ENCODE measurements at places on chromosomes 6 and 20.
A peak's percentile ranks its signal among the peaks of the same experiment; 100 is the strongest.

DNA sequence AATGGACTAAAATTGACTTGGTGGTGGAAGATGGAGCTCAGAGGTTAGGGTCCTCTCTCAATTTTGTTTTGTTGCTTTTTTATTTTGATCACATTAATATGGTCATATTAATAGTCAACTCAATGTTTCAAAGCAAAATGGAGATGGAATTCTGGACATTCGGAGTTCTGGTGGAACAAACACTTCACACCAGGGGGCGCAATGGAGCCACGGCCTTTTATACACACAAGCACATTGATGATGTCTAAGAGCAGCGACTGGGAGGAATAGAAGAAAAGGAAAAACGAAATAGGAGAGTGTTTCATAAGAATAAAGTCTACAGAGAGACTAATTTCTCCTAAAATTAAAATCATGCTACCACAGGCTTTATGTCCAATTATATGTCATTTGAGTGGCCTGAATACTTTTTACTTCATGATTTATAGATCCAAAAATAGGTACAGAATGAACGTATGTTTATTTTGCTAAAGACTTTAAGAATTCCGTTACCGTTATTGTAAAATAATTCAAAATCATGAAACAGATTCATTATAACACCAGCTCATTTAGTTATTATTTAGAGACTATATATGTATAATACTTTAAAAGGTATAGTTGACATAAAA is 197.6 kb upstream of the SASH1 start:
- DNase-seq, result peak; percentile 25

DNA sequence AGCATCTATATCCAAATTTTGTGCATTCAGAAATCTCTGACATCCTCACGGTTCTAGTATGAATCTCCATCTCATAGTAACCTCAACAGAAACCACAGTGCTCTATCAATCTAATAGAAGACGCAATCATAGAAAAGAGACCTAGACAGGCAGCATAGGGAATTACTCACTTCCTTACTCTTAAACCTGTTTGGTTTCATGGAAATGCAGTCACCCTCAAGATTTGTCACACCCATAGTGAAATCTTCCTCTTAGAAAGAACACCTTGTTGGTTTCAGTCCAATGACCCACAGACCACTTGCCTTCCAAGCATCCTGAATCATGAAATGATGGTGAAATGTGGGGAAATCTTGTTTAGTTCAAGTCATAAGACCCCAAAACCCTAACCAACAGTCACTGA is 166.1 kb upstream of the PRDM1 start:
- no peak for DNase-seq

GRCh38 chr6:133062077-133062476 is 179.1 kb upstream of the EYA4 start:
- no peak for DNase-seq

GRCh38 chr6:27870291-27870870 is 41.8 kb downstream of the OR2B2 start:
- DNase-seq, result no peak

DNA sequence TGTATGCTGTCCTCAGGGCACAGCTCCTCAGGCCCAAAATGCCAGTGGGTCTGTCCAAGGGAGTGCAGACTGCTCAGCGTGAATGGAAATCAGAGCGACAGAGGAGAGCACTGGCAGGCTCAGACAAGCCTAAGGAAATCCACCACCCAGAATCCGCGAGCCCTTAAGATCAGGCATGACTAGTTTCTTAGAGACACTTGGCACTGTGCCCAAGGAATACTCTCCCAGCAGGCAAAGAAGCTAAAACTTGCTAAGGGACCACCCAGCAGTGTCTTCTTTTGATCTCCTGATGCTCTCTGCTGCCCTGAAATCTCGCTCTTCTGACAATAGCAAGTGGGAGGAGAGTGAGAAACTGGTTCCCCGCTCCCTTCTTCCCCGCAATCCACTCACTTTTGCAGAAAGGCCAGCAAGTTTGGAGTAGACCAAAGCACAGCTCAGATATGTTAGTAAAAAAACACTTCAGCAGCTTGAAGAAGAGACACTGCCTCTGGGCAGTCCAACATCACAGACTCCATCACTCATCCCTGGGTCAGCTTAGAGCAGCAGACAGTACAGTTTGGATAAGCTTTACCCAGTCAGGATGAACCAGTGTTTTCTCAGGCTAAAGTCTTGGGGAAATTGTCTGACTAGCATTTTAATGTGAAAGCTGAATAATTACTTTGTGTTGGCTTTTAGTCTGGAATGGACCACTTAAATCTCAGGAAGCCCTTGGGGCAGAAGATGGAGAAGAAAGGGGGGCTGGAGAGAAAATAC is 32.4 kb downstream of the TRAF3IP2 start:
- no peak for DNase-seq

DNA sequence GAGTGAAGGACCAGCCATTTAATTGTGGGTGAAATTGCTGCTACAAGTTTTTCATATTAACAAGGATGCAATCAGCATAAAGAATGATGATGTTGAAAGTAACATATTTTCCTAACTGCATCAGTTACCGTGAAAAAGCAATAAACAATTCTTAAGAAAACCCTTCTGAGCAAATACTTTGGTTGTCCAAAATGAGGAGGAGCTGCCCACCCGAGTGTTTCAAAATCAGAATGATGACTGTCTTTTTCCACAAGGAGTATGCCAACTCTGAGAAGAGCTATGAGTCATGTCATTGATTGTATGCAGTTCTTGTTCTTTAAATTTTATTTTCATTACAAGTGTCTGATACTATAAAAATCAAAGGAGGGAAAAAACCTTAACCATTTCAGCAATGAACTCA is 470.5 kb downstream of the COL12A1 start:
- DNase-seq, result no peak

- DNase-seq, result no peak
Observed at GRCh38 chr6:3456395-3456897, 404 bp downstream of the SLC22A23 start.

DNA sequence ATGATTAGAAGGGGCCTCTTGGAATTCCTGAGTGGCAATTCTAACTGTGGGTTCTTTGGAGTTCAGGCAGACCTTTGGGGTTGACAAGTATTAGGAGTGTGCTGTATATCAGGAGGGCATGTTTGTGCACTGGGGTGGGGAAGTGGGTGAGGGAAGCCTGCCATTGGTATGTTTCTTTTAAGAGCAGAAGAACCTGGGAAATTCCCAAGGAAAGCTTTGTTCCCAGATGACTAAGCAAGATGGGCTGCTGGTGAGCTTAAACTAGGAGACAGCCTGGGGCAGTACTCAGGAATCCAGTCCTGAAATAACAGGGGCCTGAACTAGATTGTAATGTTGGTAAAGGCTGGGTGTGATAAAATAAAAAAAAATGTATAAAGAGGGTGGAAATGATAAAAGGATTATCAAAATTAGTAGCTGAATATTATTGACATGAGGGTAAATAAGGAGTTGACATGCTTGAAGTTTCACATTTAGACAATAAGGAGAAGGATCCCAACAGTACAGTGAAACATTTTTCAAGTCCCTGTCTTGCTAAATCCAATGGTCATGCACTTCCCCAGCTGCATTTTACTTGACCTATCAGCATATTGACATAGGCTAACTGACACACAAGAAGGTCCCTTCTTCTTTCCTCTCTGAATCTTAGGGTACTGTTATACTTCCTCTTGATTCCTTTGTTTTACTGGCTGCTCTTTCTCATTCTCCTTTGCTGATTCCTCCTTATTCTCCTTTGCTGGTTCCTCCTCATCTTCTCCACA is 18.4 kb upstream of the IFNGR1 start:
- DNase-seq, result no peak
